ENCODE measurements at places on chromosomes 7 and 10. TPM values are rescaled to one million over a fixed set of nuclear protein-coding genes. Genes with fewer than 3 reads are reported as not detected.
A peak's percentile ranks its signal among the peaks of the same experiment; 100 is the strongest.

The NPC1L1 gene
- 3.3 TPM for polyA plus RNA-seq

The CPED1 gene
- 43.9 TPM for polyA plus RNA-seq

The DNAJB6 gene
- polyA plus RNA-seq = 157 TPM

The STK31 gene
- polyA plus RNA-seq = 1.4 TPM

The PIK3CG gene
- polyA plus RNA-seq = 2.5 TPM

The ZNF425 gene
- 6.3 TPM for polyA plus RNA-seq

The NEBL gene
- polyA plus RNA-seq = 86.5 TPM

The ANKRD61 gene
- polyA plus RNA-seq = 3.9 TPM

DNA sequence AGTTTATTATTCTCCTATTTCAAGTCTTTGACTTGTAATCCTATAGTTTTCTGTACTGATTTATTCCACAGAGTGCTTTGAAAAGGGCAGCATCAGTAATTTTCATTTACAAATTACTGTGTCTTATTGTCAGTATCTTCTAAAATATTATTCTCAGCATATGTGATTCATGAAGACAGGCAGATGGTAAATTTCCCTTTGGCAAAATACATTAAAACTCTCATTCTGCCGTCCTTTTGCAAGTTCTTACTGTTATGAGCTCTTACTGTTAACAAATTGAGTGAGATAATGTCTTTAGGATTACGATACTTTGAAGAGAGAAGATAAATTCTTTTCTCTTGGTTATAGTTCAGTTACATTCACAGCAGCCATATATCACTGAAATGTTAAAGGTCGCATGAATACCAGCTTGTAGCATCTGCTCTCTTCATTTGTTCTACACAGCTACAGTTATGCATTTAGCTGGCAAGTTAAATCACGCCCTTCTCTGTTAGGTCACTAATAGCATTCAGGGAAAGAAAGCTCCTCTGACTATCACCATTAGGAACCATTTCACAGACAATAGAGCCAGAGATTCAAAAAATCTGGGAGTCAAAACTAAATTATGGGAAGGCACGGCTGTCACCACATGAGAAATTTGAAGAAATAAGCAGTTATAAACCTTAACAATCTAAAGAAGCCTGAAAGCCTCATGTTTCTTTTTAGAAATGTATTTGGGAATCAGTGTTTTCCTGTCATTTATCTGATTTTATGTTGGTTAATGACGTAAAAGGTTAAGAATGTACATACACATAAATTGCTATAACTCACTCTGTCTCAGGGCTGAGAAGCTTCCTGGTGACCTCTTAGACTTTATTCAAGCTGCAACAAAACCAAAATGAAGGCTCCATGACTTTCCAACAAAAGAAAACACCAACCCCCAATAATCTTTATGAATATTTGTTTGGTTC is 109.6 kb upstream of the SP4 start:
- DNase-seq = no peak

DNA sequence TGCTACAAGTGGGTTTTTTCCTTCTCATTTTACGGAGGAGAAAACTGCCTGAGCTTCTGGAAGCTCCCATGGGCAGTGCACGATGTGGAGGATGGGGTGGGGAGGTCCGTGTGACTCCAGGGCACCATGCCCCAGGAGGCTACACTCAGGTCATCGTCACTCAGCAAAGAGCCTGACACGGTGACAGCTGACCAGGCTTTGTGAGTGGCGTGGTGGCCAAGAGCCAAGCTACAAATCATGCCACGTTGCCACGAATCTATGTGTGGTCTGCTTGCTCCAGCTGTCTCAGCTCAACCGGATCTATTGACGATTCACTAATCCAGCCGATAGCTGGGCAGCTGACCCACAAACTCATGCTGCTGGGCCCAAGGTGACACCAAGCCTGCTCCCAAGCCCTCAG is 27.6 kb upstream of the C10orf71 start:
- no peak for DNase-seq

- no peak for DNase-seq
Observed at GRCh38 chr10:53749439-53749838, 976.9 kb upstream of the MBL2 start.

- no peak for DNase-seq
Observed at GRCh38 chr10:3119796-3120459, 52.6 kb downstream of the PFKP start.

GRCh38 chr7:3194501-3195141 is 106.4 kb upstream of the SDK1 start:
- peak; percentile 57 for DNase-seq

- no peak for DNase-seq
Observed at GRCh38 chr7:127632276-127632910, 14.5 kb upstream of the PAX4 start.

GRCh38 chr10:78936412-78937342 is 132.1 kb upstream of the ZMIZ1 start:
- DNase-seq = no peak

GRCh38 chr7:120407010-120407409 is 134.0 kb downstream of the KCND2 start:
- no peak for DNase-seq

DNA sequence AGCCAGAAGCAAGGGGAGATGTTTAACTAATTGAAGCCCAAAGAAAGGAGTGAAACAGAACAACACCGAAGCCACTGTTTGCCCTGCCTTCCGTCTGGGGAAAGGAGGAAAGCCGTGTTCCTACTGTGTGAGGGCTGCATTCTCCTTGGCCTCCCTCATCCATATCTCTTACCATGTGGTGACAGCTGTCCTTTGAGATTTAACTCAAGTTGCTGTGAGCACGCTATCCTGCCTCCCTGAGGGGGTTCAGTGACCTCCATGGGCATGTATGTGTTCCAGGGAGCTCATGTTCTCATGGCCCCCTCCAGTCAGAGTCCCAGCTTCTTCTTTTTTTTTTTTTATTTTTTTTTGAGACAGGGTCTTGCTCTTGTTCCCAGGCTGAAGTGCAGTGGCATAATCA is 26.2 kb upstream of the CRHR2 start:
- no peak for DNase-seq

- DNase-seq = no peak
Observed at GRCh38 chr7:149334930-149335329, 72.9 kb downstream of the ZNF783 start.

DNA sequence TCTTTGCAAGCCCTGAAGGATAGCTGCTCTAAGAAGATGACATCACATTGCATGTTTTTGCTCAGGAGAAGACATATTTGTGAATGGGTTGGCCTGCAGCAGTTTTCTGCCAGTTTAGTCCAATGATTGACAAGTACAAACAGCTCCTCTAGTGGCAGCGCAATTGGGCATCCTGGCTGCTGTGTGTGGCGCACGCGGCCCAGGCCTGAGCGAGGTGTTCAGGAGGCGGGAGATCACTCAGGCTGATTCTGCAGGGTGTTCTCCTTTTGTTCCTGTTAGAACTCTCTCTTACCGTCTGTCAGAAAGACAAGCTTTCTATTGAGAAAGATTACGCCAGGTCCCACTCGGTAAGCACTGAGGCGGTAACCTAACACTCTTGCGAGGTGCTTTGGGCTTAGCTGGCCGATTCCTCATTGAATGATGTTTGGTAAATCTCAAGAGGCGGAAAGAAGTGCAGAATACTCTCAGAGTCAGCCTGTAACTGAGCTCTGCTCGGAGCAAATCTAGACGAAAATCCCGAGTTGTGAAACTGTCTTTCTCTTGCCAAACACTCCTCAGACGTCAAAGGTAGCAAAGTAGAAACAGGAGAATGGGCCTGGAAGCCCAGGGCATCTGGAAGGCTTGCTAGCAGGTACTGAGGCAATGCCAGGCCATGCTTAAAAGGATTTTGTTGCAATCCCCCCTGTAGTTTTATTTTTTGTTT is 219.2 kb upstream of the BMPER start:
- no peak for DNase-seq

GRCh38 chr7:157612009-157612663 is 275.3 kb downstream of the DNAJB6 start:
- DNase-seq = no peak
